Stimulated activated CD4-positive, alpha-beta T cell treated with anti-CD3 and anti-CD28 coated beads, Interleukin-1b, Interleukin-23, amount 100 ng/mL, for 24 hours (primary cell): ENCODE measurements at places on chromosomes 4 and X.

DNA sequence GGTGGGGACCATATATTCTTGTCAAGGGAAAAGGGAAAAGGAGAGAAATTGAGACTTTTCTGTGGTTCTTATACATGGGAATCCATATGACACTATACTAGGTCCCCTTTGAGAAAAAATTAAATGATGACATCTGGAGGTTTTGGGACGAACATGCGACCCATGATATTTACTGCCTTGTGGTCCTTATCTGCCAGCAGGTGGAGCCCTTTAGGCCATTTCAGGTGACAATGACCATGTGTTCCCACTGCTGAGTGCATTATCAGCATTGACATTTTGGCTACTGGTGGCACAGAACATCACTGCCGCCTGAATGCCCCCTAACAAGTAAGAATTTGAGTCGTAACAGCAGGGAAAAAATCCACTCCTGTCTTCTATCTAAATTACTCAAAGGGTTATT lies 843.4 kb downstream of the FSTL5 start:
- no peak for DNase-seq

- no peak for DNase-seq
Observed at GRCh38 chr4:124726269-124726668, 13.7 kb upstream of the ANKRD50 start.

DNA sequence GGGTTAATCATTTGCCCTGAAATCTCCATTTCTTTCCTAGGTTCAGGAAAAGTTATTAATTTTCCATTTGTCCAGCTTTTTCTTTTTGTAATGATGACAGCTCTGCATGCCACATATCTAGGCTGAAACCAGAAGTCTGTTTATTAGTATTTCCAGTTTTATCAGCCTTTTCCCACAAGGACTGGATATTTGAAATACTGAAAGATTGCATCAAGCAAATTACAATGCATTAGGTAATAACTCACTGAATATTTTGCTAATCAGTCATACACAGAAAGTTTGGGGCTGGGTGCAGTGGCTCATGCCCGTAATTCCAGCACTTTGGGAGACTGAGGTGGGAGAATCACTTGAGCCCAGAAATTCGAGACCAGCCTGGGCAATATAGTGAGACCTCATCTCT lies 21.5 kb downstream of the SLC9A7 start:
- no peak for DNase-seq

DNA sequence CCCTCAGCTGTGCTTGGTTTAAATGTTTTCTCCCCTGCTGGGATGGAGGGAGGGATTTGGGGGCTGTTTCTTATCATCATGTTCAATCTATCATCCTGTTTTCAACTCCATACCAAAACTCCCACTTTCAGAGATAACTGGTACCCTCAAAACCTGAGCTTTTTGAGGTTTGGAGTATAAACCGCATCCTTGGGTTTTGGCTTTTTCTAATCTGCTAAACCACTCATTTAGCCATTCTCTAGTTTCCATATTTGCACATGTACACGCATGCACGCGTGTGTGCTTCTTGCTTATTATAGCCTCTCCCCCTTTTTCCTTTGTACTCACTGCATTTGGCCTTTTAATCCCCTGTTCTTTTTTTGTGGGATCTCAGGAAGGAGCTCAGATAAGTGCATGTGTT lies 116.7 kb upstream of the TEX13D start:
- DNase-seq, result no peak

GRCh38 chr4:34850968-34851367 lies 1393.3 kb downstream of the ARAP2 start:
- DNase-seq, result no peak

GRCh38 chr4:79295086-79295485 lies 30.8 kb downstream of the NAA11 start:
- no peak for DNase-seq

GRCh38 chr4:76984788-76985211 lies 35.2 kb downstream of the SEPTIN11 start:
- DNase-seq, result no peak

DNA sequence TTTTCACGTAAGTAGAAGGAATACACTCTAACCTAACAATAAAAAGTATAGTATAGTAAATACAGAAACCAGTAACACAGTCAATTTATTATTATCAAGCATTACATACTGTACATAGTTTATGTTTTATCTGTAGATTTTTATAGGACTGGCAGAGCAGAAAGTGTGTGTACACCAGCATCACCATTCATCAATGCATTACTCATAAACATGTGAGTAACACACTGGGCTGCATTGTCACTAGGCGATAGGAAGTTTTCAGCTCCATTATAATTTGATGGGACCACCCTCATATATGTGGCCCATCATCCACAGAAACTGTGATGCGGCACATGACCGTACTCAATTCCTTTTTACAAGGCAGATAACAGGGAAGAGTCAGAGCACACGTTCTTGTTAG lies 137.8 kb upstream of the RBPJ start:
- DNase-seq, result no peak

DNA sequence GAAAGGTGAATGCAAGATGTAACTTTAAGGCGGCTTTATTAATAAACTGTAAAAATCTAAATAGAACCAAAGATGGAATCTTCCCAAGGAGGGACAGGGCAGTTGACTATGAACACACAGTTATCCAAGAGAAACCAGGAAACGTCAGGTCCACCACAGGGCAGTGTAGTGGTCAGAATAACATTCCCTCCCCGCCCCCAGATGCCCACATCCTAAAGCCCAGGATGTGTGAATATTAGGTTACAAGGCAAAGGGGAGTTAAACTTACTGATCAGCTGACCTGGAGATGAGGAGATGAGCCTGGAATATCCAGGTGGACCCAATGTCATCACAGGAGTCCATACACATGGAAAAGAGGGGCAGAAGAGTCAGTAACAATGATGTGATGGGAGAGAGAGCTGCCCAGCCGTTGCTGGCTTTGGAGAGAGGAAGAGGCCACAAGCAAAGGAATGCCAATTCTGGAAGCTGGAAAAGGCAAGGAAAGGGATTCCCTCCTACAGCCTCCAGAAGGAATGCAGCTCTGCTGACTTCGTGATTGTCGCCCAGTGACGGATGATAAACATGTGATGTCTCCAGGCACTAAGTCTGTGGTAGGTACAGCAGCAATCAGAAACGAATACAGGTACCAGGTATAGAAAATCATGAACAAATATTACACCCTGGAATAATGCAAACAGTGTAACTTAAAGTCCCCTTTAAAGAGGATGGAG lies 5.2 kb downstream of the SH3KBP1 start:
- no peak for DNase-seq

GRCh38 chrX:67523932-67524331 lies 19.9 kb upstream of the AR start:
- DNase-seq, result no peak

GRCh38 chr4:58456727-58457384 lies 1346.7 kb upstream of the IGFBP7 start:
- DNase-seq, result no peak

GRCh38 chrX:46637938-46638337 lies 64.4 kb downstream of the CHST7 start:
- DNase-seq, result no peak

GRCh38 chrX:44314259-44314734 lies 29.2 kb downstream of the EFHC2 start:
- no peak for DNase-seq

GRCh38 chrX:30821116-30821515 lies 67.9 kb downstream of the TAB3 start:
- no peak for DNase-seq

DNA sequence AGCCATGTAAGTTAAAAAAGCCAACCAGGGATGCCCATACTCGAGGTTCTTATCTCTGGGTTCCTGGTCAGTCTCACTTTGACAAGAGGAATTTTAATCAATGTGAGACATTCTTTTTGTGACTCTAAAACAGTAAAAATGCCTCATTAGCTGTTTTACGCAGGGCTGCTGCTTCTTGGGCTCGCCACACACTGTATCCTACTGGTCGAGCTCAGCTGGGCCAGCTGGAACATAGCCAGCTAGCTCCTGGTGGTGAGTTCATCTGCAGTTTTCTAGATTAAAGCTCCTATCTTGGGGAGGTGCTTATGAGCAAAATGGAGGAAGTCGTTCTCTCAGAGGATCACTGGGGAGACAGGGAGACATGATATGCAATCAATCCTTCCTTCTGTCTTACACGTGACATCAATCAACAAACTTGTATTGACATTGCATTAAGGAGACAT lies 55.9 kb upstream of the LEF1 start:
- DNase-seq, result no peak

GRCh38 chr4:6771229-6771671 lies 11.3 kb upstream of the KIAA0232 start:
- no peak for DNase-seq

- no peak for DNase-seq
Observed at GRCh38 chr4:128868758-128869157, 59.3 kb downstream of the JADE1 start.

- DNase-seq, result no peak
Observed at GRCh38 chr4:94566420-94566819, 114.7 kb downstream of the PDLIM5 start.

DNA sequence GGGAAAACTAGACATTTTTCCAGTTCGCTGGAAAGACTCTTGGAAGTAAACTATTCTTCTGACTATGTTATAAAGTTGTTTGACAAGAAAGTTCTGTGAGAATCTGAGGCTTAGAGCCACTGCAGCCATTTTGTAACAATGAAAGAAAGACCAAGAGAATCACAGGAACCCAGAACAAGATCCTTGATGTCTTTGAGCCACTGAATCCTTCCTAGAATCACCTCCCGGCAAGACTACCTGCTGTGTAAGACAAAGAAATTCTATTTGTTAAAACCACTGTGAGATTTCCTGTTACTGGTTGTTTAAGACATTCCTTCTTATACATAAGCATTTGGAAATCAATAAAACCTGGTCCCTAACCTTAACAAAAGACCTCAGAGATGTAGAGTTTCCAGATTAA lies 175.7 kb upstream of the RASGEF1B start:
- DNase-seq, result no peak

GRCh38 chr4:80566203-80566872 lies 230.8 kb downstream of the CFAP299 start:
- no peak for DNase-seq

- DNase-seq, result no peak
Observed at GRCh38 chr4:151922811-151923210, 162.0 kb upstream of the GATB start.

- no peak for DNase-seq
Observed at GRCh38 chr4:14906805-14907204, 95.5 kb upstream of the CPEB2 start.

DNA sequence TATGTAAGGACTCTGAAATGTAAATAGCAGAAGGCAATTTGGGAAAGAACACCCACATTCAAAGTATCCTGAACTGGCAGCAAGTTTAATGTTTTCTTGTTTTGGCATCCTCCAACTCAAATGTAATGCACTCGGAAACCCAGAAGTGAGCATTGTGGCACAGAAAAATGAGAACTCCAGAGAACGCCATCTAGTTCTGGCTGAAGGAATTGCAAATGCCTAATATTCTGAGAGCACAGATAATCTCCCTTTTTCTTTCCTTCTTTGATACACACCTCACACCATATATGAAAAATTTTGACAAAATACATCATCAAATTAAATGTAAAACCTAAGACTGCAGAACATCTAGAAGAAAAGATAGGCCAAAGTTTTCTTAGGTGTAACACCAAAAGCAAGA lies 52.1 kb downstream of the PWWP3B start:
- no peak for DNase-seq

- DNase-seq, result no peak
Observed at GRCh38 chr4:82481506-82481840, 51.1 kb downstream of the ENOPH1 start.

GRCh38 chrX:133999031-133999705 lies 13.8 kb upstream of the GPC3 start:
- no peak for DNase-seq

- no peak for DNase-seq
Observed at GRCh38 chrX:104742355-104742754, 176.4 kb downstream of the IL1RAPL2 start.

- no peak for DNase-seq
Observed at GRCh38 chr4:112704991-112705845, 68.3 kb downstream of the LARP7 start.

GRCh38 chr4:133637161-133637560 lies 488.1 kb downstream of the PCDH10 start:
- DNase-seq, result no peak

DNA sequence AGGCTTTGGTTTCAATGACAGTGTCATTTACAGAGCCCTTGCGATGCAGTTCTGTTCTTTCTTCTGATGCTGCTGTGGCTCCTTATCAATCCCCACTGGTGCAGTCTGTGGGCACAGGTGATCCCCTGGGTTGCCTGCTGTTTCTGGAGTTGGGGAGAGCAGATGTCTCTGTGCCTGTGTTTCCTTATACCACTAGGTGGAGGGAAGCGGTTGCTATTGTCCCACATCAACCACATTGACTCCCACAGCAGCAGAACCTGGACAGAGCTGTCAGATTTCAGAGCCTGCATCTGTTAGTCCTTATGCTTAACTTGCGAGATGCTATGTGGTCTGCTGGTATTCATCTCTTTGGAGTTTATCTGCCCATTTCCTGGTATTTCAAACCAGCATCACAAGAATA lies 57.7 kb downstream of the NEIL3 start:
- no peak for DNase-seq

DNA sequence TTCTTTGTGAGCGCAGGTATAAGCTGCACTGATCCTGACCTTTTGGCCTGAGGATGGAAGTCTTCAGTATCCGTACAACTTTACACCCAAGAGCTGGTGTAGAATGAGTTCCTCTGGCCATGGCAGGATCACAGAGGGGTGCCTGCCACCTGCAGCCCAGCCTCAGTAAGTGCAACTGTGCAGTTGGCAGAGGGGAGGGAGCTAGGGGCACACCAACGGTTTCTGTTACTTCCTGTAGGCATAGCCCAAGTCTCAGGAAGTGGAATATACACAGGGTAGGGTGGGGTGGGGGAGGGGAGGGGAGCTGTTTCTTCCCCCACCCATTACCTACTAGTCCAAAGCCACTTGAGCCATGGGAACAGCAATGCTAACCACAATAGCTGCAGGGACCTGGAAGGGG lies 85.4 kb upstream of the GBA3 start:
- DNase-seq, result no peak

- no peak for DNase-seq
Observed at GRCh38 chrX:10649265-10649664, 28.9 kb upstream of the MID1 start.

DNA sequence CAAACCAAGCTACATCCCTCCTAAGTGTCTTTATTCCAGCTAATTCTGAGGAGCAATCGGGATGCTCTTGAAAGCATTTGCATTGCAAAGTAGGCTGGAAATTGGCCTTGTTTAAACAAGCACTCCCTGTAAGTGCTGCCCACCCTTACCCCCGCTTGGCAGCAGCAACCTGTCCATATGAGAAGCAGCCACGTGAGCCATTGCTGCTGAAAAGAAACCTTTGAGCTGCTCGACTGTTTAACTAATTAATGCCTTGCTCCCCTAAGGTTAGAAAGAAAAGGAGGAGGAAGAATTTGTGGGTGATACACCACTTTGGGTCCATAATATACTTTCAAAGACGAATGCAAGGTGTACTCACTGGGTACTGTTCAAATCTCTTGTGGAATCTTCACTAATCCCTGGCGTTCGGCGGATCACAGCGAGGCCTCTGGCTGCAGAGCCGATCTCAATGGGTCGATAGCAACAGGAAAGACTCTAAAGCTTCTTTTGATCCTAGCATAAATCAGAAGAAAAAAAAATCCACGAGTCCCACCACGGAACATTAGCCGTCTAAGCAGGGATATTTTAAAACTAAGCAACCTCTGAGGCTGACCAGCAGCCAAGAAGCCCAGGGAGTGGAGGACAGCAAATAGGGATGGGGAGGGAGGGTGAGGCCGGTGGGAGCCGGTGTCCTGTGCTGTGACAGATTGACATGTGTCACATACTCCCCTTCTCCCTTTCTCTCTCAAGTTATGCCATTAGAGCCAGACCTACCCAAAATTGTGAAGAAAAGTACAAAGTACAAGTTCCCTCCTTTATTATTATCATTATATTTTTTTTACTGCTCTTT lies 37.2 kb upstream of the MGST2 start:
- no peak for DNase-seq
